Osteoblast (primary cell): ENCODE measurements at places on chromosomes 6 and 20. TPM values are rescaled to one million over a fixed set of nuclear protein-coding genes. Genes with fewer than 3 reads are reported as not detected.

TMEM217 gene
- 2.7 and 3.3 TPM in 2 replicates for total RNA-seq

LPA gene
- not detected in 2 replicates for total RNA-seq

NOTCH4 gene
- total RNA-seq, result 0.59 and 1.1 TPM in 2 replicates

SLC22A3 gene
- total RNA-seq, result 18.9 and 22.1 TPM in 2 replicates

CAPN11 gene
- total RNA-seq, result not detected in 2 replicates

COQ3 gene
- total RNA-seq, result 2.5 and 3.5 TPM in 2 replicates

CST7 gene
- total RNA-seq, result not detected in 2 replicates

MOXD1 gene
- total RNA-seq, result 17.1 and 19.5 TPM in 2 replicates

HLA-DOA gene
- total RNA-seq, result under 0.01 and 2.4 TPM in 2 replicates

TENT5A gene
- total RNA-seq, result 79.6 and 82.9 TPM in 2 replicates

DNA sequence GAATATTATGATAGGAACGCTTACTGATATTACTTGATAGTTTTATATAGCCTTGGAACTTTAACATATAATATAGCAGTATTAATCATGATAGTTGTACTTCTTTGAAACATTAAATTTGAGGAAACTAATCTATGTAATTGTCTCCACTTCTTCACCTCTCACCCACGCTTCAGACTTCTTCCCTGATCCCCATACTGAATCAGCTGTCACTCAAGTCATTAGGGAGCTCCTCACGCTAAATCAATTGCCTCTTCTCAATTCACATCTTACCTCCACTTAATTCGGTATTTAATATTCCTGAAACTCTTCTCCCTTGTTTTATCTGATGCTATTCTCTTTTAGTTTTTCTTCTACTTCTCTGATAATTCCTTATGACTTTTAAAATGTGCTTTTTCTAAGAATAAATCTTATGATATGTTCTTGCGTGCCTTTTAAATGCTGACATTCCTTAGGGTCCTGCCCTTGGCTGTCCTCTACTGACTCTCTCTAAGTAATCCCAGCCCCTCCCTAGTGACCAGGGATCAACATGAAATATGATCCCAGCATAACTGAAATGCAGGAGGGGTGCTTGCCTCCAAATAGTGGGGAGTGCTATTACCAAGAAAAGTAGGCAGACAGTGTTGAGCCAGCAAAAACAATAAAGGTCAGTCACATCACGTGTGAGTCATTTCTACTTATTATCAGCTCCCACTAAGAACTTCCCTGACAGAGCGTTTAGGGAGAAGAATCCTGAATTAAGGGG lies 9.9 kb downstream of the ANKRD66 start:
- DNase-seq, result no peak

DNA sequence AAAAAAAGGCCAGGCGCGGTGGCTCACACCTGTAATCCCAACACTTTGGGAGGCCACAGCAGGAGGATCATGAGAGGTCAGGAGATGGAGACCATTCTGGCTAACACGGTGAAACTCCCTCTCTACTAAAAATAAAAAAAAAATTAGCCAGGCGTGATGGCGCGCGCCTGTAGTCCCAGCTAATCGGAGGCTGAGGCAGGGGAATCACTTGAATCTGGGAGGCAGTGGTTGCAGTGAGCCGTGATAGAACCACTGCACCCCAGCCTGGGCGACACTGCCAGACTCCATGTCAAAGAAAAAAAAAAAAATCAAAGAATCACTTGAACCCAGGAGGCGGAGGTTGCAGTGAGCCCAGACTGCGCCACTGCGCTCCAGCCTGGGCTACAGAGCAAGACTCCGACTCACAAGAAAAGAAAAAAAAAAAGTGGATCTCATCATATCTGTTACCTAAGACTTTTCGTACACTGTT lies 4.2 kb downstream of the RBM39 start:
- no peak for DNase-seq

DNA sequence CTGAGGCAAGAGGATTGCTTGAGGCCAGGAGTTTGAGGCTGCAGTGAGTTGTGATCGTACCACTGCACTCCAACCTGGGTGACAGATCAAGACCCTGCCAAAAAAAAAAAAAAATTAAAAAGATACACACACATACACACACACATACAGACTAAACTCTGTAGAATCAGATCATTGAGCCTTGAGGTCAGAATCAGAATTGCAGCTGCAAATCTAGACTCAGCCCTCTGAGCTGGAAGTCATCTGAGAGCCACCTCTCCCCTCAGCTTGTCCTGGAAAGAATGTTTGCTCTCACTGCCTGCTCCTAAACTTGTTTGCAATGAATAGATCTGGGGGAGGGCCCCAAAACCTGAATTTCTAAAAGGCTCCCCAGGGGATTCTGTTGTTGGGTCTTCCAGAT lies 41.4 kb upstream of the ANGPT4 start:
- DNase-seq, result peak; percentile 80

GRCh38 chr6:42365021-42365420 lies 86.7 kb downstream of the TRERF1 start:
- no peak for DNase-seq

GRCh38 chr6:35401514-35401913 lies 50.6 kb upstream of the FANCE start:
- DNase-seq, result no peak

DNA sequence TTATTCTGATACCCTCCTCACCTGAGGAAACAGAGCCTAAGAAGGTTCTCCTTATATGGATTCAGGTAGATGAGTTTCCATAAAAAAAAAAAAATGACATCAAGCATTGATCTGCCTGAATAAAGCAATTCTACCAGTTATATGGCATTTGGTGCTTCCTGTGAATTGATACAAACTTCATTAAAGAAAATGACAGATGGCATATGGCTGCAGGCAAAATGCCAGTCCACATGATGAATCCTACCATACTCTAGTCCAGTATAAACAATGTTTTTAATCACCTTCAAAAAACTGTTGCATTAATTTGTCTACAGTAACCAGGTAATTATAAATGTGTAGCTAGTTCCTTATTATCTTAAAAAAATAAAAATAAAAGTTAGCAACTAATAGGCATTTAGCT lies 559.2 kb upstream of the FLRT3 start:
- no peak for DNase-seq

GRCh38 chr20:63747622-63748069 lies 8.1 kb downstream of the SLC2A4RG start:
- DNase-seq, result peak; percentile 91

- DNase-seq, result no peak
Measured at GRCh38 chr6:100925749-100926148, 44.6 kb upstream of the ASCC3 start.

DNA sequence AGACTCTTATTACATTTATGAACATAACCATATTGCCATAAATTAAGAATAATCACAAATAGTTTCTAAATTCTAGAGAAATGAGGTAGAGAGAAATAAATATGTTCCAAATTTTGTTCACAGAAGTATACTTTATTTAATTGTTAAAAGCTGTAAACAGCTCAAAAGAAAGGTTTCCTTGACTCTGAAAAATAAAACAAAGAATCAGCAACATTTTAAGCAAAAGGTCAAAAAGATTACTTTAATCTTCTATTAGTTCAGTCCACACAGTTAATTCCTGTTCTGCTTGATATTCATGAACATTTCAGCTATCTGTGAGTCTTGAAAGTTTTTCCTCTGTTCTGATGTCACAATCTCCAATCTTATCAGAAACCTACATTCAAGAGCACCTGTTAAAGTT lies 197.9 kb downstream of the GJA1 start:
- DNase-seq, result no peak

- DNase-seq, result no peak
Measured at GRCh38 chr6:25088513-25088912, 152.8 kb upstream of the RIPOR2 start.

- no peak for DNase-seq
Measured at GRCh38 chr20:35661053-35661452, 3.6 kb downstream of the CPNE1 start.

GRCh38 chr6:116255246-116255800 lies 1.4 kb upstream of the TSPYL4 start:
- no peak for DNase-seq

DNA sequence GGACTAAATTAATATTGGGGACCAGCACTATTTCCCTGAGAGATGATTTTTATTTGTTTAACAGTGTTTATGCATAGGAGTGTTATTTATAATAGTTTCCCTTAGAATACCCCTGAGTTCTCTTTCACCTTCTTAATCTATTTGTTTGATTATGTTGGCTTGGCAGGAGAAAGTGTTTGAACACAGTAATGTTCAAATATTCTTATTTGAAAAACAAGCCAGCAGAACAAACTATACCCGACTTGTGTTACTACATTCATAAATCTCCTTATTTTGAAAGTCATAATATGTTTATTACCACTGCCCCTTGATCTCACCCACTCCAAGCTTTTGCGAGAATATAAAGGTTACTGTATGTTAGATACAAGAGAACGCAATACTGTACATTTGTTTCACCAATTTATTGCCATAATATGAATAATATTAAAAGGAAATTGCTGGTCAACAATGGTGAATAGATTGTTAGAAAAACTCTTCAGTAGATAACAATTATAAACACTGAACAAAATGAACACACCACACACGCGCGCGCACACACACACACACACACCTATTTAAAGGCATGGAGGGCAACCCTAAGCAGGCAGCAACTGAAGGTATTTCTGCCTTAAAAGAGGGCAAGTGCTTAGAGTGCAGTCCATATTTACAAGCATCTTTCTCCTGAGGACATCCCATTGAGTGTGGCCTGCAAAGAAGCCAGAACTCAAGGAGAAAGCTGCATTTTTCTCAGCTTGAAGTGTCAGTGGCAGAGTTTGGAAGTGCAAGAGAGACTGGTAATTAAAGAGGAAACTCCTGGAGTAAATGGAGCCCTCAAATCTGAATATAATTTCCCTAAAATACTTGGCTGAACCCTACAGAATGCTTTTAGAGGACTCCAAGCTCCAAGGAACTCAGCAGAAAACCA lies 279.4 kb upstream of the MAN1A1 start:
- no peak for DNase-seq

DNA sequence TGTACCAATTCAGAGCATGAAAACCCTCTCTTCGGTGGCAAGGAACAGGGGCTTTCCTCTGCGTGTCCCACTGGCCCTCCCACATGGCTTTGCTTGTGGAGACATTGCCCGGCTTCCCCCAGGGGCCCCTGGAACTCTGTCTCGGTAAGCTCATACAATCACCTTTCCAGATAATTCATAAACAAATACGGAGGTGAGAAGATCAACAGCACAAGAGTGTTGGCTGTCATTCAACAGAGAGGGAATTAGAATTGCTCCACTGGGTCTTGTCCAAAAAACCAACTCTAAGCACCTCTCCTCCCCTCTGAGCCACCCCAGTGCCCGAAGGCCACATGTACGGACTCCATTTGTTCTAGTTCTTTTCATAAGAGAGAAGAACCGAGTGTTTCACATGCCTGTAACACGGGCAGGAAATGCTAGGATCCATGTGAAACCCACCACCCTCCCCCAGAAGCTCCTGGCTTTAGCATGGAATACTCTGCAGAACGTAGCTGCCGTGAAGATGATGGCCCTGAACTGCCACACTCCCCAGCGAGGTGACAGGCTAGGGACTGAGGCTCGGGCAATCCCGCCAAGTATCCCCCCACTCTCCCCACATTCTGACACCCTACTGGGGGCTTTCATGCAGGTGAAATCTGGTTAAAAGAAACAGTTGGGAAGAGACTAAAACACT lies 24.6 kb upstream of the FOXC1 start:
- no peak for DNase-seq

- no peak for DNase-seq
Measured at GRCh38 chr6:29965873-29966601, 23.7 kb downstream of the HLA-A start.

GRCh38 chr6:1164600-1164999 lies 147.3 kb upstream of the FOXQ1 start:
- DNase-seq, result peak; percentile 38

GRCh38 chr6:134730013-134730412 lies 219.9 kb downstream of the ALDH8A1 start:
- DNase-seq, result no peak

DNA sequence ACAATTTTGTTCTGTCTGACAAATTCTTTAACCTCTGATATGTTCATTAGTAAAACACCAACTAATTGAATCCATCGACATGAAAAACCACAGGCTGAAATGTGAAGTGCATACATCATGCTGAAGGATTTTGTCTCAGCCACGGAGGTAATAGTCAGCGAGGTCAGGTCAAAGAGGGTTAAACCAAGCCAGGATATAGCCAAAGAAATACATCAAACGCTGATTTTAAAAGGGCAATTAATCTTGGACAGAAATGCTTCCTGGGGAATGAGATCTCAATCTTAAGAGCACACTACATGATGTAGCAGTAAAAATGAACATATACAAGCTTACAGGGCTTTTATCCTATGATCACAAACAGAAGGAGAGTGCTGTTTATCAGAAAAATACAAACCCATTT lies 106.7 kb downstream of the PRDM1 start:
- DNase-seq, result no peak

- no peak for DNase-seq
Measured at GRCh38 chr6:6319952-6320811, at the start of gene F13A1. Gene F13A1, minus strand, starts transcription at chr6:6320662. Its CDS starts 1,998 bp downstream, at chr6:6318664.

GRCh38 chr6:148251891-148252290 lies 90.7 kb upstream of the SASH1 start:
- DNase-seq, result peak; percentile 18

- no peak for DNase-seq
Measured at GRCh38 chr6:54621285-54621684, 225.3 kb upstream of the FAM83B start.
